Ureter (tissue), 1 donor: ENCODE measurements at places on chromosomes 13 and 19.

GRCh38 chr19:11566164-11566563 is 7.1 kb upstream of the ELOF1 start:
- DNase-seq: no peak

GRCh38 chr13:75617230-75617629 is 18.9 kb upstream of the LMO7 start:
- no peak for DNase-seq

GRCh38 chr19:41424335-41425173 is 2.6 kb downstream of the B3GNT8 start:
- DNase-seq: no peak

GRCh38 chr13:112603641-112604225 is 15.8 kb upstream of the TUBGCP3 start:
- no peak for DNase-seq
